ENCODE measurements at places on chromosomes 7 and 10.

GRCh38 chr7:52917982-52918578 is 117.4 kb upstream of the POM121L12 start:
- DNase-seq = peak; percentile 8

DNA sequence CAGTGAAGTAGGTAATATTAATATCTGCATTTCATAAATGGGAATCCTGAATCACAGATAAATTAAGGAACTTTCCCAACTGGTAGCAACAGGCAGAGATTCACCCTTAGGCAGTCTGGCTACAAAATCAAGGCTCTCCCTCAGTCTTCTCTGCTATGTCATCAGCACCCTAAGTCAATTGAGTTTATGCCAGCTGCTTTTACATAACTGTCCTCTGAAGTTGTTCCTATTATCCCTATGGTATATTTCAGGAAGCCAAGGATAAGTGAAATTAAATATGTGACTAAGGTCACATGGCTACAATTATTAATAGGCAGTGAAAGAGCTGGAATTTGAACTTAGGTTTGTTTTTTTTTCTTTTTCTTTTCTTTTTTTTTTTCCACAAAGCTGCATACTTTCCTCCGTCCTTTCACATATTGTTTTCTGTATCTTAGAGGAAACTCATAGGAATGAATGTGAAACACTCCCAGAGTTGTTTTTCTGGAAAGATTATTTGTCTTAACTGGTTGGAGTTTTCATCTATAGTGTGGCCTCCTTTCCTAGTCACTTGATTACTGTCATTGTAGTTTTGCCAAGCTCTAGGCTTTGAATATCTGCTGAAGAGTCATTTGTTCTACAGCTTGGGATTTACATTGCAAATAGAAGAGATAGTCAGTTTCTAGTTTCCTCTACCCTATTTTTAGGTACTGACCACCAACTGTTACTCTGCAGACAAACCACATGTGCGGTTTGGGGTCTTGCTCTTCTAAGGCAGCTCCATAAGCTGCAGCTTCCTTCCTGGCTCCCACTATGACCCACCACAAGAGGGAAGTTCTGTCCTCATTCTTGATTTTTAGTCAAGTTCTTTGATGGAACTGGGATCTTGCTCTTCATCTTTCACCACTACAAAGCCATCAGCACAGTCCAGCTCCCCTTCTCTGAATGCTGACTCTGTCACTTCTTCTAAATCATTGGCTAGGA is 338.0 kb upstream of the KIAA1217 start:
- no peak for DNase-seq

DNA sequence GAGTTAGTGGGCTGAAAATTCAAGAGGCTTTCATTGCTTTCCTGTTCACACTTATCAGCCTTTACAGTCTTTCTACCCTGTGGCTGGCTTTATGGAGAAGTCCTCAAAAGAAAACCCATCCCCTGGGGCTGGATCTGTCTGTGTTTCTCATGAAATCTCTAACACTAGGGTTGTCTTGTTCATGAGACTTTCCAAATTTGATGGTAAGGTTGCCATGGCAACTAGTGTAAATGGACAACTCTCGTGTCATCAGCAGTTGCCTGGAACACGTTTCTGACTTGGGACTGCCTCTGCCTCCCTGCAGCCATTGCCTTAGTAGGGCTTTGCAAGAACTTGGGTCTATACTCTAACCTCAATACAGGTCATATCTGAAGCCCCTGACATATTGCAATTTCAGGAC is 35.8 kb upstream of the PLPP4 start:
- DNase-seq = no peak

DNA sequence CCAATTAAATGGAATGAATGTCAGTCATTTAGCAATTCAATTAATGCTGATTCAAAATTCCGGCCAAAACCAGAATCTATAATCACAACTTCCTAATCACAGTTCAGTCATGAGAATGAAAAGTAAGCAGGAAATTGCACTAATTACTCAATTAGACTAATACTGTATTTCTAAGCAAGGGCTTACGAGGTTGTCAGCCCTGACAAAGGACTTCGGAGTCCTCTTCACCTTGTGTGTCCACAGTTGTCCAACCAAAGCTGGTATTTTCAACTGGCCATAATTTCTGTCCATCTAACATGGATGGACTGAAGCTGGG is 17.4 kb downstream of the CPA1 start:
- DNase-seq = no peak

- DNase-seq = no peak
Observed at GRCh38 chr10:128512767-128513166, 386.5 kb upstream of the MKI67 start.

DNA sequence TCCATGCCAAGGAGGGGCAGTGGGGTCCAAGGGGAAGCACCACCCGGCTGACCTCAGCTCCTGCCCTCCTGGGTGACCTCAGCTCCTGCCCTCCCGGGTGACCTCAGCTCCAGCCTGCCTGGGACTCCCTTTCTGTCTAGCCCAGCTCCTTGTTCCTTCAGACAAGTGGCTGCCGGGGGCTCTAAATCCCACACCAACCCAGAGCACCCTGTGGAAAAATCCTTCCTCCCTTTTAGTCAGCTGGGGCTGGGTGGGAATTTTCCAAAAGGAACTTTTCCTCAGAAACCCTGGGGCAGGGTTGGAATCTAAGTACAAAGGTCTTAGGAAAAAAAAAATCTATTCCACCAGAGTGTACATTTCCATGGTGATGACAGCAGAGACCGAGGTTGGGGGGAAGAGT is 36.3 kb downstream of the AKR1B1 start:
- no peak for DNase-seq

DNA sequence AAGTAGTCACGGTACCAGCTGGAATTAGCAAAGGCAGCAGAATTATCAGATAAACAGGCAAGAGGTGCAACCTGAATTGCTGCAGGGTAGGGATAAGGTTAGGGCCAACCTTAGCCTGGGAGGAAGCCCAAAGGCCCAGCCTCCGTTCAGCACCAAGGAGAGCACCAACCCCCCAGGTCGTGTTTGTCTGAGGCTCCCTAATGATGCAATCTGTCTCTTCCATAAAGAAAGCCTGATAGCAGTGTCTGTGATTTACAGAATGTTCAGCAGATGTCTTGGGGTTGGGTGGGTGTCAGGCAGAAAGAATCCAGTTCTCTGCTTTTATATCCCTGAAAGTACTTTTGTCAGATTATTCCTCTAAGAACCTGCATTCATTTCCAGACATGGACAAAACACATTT is 328.4 kb upstream of the AOAH start:
- no peak for DNase-seq

DNA sequence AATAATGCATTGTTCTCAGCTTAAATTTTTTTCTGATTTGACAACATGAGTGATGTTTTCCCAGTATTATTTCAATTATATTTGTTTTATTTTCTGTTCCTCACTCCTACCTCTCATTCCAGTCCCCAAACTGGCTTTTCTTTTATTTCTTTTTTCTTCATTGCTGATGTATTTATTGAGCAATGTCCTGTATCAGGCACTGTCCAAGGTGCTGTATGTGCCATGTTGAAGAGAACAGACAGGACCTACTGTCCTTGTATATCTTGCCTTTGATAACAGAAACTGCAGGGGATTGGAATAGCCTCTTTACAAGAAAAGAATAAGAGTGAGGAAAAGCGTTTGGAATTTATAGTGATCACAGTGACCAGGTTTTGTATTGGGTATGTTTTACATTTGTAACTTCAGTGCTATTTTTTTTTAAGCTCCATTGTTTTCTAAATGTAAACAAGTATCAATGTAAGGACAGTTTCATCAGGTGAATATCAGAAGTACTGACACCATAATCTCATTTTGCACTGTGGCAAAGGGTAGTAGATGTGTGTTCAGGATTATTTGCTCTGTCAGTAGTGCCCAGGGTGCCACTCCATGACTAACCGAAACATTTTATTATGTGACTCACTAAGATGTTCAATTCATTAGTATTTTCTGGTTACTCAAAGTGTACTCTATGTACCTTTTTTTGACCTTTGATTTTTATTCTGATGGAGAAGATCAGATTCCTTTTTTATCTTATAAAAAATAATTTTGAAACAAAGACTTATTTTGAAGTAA is 15.6 kb upstream of the CLDN12 start:
- DNase-seq = no peak

GRCh38 chr7:45681596-45682357 is 107.6 kb downstream of the ADCY1 start:
- no peak for DNase-seq

DNA sequence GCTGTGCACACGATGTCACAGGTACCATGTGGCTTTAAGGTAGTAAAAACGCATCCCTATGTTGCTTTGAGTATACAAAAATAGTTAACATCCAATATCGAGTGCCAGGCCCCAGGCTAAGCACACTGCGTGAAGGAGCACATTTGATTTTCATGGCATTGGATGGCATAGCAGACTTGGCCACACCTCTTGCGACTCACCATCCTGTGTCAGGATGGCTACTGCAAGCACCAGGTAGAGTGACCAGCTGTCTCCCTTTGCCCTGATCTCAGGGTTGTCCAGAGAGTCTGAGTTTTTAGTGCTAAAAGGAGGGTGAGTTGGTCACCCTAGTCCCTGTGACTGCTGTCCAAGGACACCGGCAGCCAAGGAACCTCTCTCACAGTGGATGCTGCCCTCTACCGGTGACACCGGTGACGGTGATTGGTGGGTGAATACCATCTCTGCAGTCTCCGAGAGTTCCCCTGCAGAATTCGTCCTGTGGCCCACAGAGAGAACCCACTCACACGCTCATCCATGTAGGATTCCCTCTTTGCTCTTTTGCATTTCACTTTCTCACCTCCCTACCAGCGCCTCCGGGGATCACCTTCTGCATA is 76.1 kb downstream of the BICC1 start:
- DNase-seq = no peak

DNA sequence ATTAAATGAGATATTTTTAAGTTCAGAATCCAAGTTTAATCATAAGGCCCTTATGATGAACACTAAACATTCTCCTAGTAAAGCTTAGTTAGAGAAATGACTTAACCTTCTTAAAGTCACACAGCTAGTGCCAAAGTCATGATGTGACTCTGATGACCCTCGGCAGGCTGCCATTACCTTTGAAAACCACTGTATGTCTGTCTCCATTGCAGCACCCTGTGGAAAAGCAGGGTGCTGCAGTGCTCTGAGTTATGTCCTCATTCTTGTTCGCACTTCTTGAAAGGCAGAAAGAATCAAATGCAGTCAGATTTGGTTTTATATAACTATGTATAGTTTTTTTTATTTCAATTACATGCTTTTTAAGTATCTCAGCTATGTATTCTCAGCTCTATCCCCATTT is 105.0 kb downstream of the PHTF2 start:
- peak; percentile 17 for DNase-seq

GRCh38 chr7:134701272-134701671 is 54.6 kb downstream of the BPGM start:
- DNase-seq = peak; percentile 28

DNA sequence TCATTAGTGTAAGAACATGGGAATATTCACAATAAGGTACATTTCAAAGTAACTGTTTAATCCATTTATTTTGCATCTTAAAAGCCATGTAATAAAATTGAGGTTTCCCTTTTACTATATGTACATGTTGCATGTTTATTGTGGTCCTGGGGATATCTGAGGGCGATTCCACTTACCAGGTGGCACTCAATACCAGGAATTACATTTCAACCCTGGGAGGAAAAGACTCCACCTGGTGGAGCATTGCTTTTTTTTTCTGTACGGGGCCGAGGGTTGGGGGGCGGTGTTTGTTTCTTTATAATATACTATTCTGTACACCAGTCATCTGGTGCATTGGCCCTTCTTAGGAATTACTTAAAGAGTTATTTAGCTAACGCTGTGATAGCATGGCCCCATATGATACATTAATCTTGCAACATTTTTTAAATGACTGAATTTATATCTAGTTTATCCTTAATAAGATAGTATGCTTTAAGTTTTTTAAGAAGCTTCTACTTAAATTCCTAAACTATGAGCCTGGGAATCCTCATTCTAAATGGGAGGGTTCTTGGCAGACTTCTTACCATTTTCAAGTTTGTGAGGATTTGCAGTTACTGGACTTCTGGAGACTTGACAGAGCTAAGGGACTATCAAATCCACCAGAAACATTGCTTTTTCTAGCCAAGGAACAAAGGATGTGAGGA is 7.2 kb upstream of the HGF start:
- no peak for DNase-seq

- DNase-seq = no peak
Observed at GRCh38 chr10:26737730-26738129, 40.2 kb downstream of the PDSS1 start.

GRCh38 chr7:157760004-157760730 is 423.4 kb downstream of the DNAJB6 start:
- DNase-seq = no peak

GRCh38 chr7:157150882-157151281 is 12.2 kb downstream of the UBE3C start:
- DNase-seq = no peak

DNA sequence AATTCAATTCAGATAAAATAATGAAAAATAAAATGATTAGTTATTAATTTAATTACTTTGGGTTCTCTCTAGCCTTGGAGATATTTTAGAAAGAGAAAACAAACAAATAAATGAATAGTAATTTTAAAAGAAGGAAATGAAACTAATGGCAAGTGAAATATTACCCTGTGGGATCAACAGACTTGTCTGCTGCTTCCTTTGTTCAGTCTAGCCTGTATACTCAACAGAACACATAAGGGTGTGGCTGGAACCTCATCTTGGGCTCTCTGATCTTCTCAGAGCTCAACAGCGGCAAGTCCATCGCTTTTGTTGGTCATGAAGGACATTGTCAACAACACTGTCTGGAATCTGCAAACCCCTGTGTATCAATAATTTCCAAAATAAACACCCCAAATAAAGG is 904.9 kb downstream of the IPMK start:
- no peak for DNase-seq

- DNase-seq = no peak
Observed at GRCh38 chr7:74655768-74656440, 1.6 kb upstream of the GTF2I start.

- DNase-seq = no peak
Observed at GRCh38 chr7:137443616-137444015, 100.1 kb upstream of the PTN start.

- DNase-seq = no peak
Observed at GRCh38 chr7:6402041-6402440, 45.7 kb downstream of the DAGLB start.

DNA sequence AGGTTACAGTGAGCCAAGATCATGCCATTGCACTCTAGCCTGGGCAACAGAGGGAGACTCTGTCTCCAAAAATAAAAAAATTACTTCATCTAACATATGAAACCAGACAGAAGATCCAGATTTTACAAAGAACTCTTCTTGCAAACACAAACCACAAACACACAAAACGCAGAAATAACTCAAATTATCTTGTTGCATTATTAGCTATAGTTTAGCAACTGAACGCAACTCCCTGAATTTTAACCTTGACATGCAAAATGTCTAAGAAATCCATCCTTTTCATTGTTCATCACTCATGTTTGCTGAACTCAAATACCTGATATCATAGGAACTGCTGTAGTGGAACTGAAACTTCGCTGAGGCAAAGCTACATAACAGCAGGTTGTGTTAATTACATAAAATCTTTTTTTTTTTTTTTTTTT is 64.1 kb downstream of the MICU1 start:
- no peak for DNase-seq

Measured in SW 1271 (cell line).